ENCODE measurements at places on chromosomes 3 and 15.

DNA sequence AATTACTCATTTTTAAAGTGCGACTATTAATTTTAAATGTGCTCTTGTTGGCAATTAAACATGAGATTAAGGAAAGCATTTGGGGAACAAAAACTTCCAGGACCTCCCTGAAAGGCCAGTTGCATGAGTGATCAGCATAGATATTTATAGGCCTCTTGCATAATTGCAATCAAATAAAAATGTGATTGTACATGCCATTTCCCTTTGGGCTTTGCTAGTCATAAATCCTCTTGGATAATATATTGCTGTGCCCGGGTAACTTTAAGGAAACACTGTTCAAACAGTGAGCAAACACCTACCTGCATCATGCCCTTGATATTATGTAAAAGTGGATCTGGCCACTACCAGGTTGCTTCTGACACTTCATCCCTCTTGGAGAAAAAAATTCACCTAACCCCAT, 239.1 kb downstream of the MCTP2 start:
- DNase-seq: no peak

DNA sequence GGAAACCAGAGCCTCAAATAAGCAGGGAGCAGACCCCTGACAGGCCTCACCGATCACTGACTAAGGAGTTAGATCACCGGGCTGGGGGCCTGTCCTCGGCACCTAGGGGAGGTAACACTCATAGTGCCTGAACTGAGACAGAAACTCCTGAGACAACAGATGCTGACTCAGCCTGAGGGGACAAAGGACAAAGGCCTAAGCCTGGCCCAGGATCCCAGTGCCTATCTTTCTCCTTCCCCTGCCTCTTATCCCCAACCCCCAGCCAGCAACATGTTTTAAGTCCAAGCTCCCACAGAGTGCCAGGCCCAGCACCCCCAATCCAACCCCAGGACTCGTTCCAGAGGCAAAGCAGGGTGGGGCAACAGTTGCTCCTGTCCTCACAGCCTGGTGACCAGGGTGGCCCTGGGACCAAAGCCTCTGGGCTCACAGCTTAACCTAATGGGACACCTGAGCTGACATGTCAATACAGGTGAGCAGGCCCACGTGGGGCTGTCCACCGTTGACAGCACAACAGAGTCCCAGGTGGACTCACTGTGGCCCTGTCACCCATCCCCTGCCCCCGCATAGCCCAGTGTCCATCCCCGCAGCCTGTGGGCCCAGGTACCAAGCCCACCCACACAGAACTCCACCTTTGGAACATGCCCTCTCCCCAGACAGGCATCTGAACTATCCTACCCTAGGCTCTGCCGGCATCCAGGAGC, 37.4 kb downstream of the ADCY5 start:
- no peak for DNase-seq

- DNase-seq: no peak
These were observed 252.2 kb downstream of the FAM43A start for GRCh38 chr3:194937882-194938321.

DNA sequence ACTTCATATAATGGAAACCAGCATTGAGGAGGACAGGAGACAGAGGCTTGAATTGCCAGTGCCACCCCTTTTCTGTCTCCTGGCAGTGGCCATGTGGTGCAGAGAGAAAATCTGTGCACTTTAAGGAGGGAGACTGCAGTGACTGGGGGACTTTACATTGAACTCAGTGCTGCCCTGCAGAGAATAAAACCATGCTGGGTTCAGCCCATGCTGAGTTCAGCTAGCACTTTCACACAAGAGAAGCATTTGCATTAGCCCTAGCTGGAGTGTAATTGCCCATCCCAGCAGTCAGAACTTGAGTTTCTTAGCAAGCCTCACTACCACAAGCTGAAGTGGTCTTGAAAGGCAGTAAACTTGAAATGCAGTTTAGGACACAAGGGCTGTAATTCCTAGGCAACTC, 677.5 kb downstream of the ZPLD1 start:
- no peak for DNase-seq

DNA sequence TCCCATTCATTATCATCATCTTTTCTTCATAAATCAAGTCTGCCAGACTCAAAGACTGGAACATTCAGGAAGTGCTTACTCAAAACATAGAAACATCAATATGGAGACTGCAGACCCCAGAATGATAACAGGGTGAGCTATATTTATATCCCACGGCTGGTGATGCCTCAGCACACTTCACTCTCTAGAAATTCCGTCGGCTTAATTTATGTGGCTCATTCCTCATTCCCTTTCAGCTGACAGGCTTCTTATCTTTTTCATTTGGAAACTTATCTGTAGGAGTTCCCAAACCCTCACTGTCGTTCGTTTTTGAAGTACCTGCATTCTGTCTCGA, 45.5 kb downstream of the RFTN1 start:
- DNase-seq: no peak

DNA sequence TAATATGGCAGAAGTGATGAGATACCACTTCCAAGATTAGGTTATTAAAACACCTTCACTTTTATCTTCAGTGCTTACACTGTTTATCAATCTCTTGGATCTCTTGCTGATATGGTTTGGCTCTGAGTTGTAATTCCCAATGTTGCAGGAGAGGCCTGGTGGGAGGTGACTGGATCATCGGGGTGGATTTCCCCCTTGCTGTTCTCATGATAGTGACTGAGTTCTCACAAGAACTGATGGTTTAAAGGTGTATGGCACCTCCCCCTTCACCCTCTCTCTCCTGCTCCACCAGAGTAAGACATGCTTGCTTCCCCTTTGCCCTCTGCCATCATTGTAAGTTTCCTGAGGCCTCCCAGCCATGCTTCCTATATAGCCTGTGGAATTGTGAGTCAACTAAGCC, 11.8 kb downstream of the GOLIM4 start:
- no peak for DNase-seq

DNA sequence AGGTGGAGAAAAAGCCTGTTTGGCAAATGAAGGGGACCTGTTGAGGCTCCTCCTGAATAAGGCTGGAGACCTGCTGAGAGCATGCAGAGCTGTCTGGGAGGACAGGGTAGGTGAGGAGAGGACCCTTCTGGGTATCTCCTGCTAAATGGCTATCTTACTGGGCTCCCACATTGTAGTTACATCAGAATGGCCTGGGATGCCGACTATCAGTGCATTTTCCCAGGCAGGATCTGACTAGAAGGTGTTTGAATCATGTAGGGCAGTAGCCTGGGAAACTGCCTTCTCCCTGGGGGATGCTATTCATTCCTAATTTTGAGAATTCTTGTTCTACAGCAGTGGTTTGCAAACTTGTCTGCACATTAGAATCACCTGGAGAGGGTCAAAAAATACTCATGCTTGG, 631 bp downstream of the AGBL1 start:
- DNase-seq: no peak

DNA sequence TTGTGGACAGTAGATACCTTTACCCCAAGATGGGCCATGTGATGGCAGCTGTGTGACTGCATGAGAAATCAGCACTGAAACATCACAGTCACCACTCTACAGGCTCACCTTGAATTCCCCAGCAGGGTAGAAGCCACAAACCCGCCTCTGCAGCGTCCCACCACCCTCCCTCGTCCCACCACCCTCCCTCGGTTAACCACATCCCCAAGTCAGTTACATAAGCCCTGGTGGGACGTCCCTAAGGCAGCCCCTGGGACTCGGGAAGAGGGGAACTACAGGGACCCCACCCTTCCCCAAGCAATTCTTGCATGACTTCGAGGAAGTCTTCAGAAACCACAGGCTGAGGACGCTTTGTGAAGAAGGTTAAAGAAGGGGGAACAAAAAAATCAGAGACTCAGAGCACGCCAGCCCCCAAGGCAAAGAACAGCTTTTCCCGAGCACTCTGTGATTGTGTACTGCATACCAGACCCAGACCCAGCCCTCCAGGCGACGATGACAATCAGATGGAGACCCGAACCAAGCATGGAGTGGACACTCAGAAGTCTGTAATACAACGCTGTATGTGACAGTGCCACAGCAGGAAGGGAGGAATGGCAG, 60.5 kb downstream of the SH3BP5 start:
- peak; percentile 92 for DNase-seq

- DNase-seq: no peak
These were observed 410.3 kb upstream of the TBL1XR1 start for GRCh38 chr3:177607589-177607988.

- no peak for DNase-seq
These were observed 552.6 kb upstream of the ADAMTS9 start for GRCh38 chr3:65240366-65240765.

DNA sequence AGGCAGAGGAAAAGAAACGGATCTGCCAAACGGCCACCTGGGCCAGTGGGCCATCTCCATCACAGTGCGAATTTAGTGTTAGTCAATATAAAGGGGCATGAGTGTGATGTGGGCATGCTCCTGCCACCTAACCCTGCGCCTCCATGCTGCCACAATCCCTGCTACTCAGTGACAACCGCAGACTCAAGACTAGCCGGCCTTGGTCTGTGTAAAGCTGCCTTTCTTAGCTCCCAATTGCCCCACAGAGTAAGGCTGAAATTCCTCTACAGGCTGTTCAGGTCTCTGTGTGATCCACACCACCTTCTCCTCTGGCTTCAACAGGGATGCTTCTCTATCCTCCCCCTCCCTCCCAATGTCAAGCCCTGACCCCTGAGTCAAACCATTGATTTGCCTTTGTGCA, 269.7 kb downstream of the XXYLT1 start:
- no peak for DNase-seq

DNA sequence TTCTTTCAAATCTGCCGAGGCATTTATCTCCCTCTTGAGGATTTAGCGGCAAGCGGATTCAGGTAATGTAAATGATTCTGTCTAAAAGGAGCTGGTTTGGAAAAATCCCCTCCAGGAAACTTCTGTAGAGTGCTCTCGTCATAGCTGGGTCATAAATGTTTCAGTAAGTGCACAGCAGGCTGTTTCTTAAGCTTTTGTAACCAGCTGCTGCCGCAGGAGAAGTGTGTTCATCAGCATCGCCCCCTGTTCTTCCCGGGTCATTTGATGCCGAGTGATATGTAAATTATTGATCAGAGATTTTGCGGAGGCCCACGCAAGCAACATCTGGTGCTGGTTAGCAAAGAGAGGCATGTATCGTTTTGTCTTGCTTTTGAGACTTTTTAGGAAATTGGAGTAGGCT, 53.1 kb downstream of the DNASE1L3 start:
- no peak for DNase-seq

DNA sequence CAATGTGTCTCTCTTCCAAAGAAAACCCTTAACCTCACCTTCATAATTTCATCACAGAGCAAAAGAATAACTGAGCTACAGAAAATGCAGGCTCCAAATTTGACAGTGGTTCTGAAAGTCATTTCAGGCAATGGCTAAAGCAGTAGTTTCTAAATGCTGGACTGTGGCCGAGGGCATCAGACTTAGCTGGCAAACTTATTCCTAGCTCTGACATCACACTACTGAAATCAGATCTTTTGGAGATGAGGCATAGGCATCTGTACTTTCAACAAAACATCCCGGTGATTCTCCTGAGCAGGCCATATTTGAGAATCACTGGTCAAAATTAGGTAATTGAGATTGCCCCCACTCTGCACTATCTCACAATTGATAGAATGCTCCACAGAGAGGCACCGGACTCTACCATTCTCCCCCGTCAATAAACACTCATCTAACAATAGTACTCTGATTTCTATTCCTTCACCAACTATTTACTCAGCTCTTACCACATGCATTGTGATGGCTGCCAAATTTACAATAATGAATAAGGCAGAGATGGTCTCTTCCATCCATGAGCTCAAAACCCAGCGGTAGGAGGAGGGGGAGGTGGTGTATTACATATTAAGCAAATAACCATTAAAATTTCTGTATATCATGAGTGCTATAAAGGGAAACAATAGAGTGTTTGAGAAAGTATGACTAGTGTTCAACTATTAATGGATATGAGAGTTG, 57.3 kb upstream of the SPRED1 start:
- DNase-seq: no peak

DNA sequence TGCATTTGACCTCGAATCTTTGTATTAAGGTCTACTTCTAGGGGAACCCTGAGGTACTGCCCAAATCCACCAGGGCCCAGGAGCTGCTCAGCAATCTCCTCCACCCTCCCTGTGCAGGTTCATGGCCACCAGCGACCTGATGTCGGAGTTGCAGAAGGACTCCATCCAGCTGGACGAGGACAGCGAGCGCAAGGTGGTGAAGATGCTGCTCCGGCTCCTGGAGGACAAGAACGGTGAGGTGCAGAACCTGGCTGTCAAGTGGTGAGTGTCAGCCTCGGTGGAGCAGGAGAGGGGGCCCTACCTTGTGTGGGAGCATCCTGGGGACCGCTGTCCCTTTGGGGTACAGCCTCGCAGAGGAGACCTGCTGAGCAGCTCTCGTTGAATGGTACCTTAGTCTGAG, 6.9 kb downstream of the CAND2 start:
- no peak for DNase-seq

DNA sequence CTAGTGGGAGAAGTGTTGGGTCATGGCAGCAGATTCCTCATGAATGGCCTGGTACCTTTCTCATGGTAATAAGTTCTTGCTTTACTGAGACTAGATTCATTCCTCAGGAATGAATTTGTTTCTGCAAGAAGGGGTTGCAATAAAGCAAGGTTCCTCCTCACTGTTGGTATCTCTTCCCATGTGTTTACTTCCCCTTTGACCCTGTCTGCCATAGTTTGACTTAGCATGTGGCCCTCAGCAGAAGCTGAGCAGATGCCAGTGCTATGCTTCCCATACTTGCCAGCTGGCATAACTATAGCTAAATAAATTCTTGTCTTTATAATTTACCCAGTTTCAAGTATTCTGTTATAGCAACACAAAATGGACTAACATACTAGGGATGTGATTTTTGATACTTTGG, 163.6 kb upstream of the COL8A1 start:
- DNase-seq: no peak
